ENCODE measurements at places on chromosomes 1 and 21.

- DNase-seq, result no peak
These were observed 324.3 kb downstream of the TGFB2 start for GRCh38 chr1:218669431-218669830.

- DNase-seq, result no peak
These were observed 46.6 kb upstream of the RGS2 start for GRCh38 chr1:192762265-192762664.

DNA sequence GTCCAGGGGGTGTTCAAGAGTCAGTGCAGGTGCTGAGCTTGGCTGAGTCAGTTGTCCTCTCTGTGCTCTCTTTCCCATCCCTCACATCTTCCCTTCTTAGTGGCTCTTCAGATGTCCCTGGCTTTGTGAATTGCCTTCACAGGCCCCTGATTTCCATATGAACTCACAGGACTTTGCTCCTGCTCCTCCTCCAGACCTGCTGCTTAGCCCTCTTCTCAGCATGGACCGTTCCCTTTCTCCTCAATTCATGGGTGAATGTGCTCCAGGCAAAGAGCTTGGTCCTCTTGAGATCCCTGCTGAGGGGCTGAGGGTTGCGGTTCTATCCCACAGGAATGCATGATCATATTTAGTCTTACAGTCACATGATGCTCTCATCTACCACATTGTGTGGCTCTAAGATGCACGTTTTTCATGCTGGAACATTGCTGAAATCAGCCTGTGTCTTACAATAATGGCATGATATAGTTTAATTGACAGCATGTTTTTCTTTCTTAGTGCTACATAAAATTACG is 30.5 kb downstream of the CACNA1E start:
- DNase-seq, result no peak

DNA sequence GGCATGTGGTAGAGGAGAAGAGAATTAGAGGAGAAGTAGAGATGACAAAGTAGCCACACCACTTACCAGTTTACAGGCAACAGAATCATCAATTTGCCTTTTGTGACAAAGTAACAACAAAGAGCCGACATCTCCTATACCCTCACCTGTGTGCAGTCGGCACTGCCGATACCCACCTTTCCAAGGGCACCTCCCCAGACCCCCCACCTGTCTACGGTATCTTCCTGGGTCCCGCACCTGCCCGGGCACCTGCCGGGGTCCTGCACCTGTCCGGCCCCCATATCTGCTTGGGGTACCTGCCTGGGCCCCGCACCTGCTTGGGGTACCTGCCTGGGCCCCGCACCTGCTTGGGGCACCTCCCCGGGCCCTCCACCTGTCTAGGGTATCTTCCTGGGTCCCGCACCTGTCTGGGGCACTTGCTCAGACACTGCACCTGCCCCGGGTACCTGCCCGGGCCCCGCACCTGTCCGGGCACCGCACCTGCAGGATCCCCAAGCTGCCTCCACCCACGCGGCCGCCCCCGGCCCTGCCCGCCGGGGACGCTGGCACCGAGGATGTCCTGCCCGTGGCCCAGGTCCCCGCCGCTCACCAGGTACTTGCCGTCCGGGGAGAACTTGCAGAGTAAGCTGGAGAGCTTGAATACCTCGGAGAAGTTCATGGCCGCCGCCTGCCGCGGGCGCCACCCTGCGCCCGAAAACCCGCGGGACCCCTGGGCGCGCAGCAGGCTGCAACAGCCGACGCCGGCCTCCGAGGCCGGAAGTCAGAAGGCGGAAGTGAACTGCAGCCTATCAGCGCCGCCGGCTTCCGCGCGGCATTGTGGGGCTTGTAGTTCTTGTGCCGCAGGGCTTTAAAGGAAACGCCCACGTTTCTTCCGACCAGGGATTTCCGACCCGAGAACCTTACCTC is at the start of gene WRAP73:
WRAP73 (minus strand) TSS at position 762 of the 906 bp plus-strand sequence; CDS start at position 658, 104 bp downstream.
- peak; percentile 95 for DNase-seq

GRCh38 chr1:5613900-5614299 is 378.3 kb downstream of the NPHP4 start:
- DNase-seq, result no peak

GRCh38 chr21:37700641-37701202 is 215.5 kb downstream of the KCNJ6 start:
- DNase-seq, result peak; percentile 90

GRCh38 chr1:96688767-96689166 is 32.8 kb upstream of the PTBP2 start:
- no peak for DNase-seq

- peak; percentile 5 for DNase-seq
These were observed 34.8 kb downstream of the CASZ1 start for GRCh38 chr1:10761503-10762152.

- DNase-seq, result no peak
These were observed 12.9 kb downstream of the ATP1B1 start for GRCh38 chr1:169119405-169119804.

DNA sequence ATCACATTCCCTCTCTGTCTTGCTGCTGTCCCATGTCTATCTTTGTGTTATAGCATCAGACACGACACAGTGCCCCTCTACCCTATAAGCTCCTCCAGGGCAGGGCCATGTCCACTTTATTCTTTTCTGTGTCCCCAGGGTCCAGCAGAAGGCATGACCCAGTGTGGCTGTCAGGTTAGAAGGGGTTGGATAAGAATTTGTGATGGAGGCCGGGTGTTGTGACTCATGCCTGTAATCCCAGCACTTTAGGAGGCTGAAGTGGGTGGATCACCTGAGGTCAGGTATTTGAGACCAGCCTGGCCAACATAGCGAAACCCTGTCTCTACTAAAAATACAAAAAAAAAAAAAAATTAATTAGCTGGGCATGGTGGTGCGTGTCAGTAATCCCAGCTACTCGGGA is 26.3 kb upstream of the RNF19B start:
- DNase-seq, result no peak

DNA sequence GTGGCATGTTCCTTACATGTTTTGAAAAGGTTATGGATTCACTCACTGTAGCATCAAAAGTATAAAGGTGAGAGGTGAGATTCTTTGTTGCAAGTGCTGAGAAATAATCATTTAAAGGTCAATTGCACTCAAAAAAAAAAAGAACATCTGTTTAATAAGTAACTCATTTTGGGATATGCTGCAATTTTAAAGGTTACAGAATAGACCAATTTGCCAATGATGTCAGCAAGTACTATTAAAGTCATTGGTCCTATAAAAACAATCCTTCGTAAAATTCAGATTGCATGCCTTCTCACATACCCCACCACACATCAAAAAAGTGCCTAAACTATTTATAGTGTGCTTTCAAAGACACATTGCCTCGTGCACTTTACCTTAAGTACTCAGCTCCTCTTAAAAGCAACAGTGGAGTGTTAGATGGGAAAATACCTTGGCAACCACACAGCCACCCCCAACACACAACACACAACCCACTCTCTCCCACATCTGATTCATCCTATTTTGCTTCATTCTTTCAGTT is 218.2 kb upstream of the ADGRL2 start:
- no peak for DNase-seq

DNA sequence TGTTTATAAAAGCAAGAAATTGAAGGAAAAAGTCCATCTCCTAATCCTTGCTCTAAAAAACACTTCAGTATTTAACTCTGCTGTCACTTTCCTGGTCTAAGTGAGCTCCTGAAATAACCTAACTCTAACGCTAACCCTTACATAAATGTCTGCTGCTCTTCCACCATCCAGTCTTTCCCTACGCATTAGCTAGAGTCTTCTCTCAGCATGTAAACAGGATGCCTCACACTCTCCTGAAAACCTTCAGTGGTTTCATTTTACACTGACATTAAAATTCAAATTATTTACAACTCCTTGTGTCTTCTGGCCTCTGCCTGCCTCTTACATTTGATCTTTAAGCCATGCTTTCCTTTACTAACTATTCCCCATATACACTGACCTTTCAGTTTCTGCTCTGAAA is 697.6 kb upstream of the CXADR start:
- DNase-seq, result no peak

DNA sequence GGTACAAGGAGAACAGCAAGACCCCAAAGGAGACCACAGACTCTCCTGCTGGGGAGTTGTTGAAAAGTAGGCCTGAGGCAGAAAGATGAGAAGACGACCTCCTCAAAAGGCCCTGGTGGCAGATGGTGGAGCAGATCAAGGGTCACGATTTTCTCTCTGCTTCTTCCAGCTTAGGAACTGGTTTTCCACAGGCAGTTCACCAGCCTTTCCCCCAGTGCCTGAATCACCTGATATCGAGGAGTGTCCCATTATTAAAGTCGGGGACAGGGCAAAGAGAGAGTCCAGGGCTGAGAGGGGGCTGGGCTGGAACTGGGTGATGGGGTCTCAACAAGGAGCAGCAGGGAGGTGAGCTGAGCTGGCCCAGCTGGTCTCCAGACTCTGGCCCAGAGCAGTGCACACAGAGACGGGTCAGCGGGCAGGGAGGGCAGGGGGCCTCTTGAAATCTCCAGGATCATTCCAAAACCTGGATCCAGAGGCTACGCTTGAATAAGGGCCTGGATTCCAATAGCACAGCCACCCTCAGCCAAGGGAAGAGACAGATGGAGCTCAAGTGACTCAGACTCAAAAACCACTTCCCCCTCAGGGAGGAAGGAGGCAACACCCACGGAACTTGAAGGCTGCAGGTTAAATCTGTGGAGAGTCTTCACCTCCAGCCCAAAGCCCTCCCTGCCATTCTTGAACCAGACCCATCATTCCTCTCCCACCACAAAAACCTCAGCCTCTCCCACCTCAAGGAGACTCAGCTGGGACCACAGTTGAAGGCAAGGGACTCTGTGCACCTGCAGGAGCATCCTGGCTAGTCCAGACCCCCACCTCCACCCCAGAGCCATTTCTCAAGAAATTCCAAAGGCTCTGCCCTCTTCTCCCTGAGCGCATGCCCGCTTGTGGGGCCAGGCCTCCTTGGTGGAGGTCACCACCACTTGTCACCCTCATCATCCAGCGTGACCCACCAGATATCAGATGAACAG is at the start of gene S100A5:
S100A5 (minus strand) TSS at position 541 of the 968 bp plus-strand sequence. CDS start 743 bp downstream, outside the sequence.
- no peak for DNase-seq

GRCh38 chr1:70754701-70755100 is 292.9 kb downstream of the PTGER3 start:
- DNase-seq, result no peak

DNA sequence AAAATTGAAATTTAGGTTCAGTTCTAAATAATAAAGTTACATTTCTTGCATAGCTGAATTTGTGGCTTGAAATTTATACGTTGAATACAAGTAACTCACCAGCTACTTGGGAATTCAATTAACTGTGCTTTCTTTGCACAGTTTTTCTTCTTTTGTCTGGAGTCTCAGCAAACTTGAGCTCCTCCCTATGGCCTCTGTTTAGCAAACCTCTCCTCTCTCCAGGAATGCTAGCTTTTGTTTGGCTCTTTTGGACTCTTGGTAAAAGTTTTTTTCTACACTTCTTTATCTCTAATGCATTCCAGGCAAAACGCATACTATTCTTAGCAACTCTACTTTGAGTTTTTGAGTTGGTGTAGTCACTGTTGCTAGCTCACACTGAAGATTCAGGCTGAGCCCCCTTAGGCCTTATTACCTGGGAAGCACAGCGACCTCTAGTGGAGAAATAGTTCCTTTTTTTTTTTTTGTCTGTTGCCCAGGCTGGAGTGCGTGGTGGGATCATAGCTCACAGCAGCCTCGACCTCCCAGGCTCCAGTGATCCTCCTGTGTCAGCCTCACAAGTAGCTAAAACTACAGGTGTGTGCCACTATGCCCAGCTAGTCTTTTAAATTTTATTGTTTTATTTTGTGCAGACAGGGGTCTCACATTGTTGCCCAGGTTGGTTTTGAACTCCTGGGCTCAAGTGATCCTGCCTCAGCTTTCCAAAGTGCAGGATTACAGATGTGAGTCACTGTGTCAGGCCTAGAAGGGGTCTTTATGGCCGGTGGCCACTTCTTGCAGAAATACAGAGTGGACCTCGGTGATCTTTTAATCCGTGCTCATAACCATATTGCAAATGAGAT is 61.7 kb downstream of the CASQ2 start:
- peak; percentile 57 for DNase-seq

- DNase-seq, result no peak
These were observed 778.1 kb upstream of the TMPRSS15 start for GRCh38 chr21:19181604-19182140.

GRCh38 chr1:151534662-151535278 is 5.3 kb upstream of the TUFT1 start:
- peak; percentile 70 for DNase-seq

- no peak for DNase-seq
These were observed 114.1 kb downstream of the LHX4 start for GRCh38 chr1:180343921-180344769.

GRCh38 chr1:153428791-153429190 is 12.5 kb downstream of the S100A7A start:
- DNase-seq, result no peak

GRCh38 chr1:202659541-202659940 is 50.7 kb downstream of the SYT2 start:
- no peak for DNase-seq

GRCh38 chr1:56496821-56497772 is 82.3 kb downstream of the PLPP3 start:
- no peak for DNase-seq

DNA sequence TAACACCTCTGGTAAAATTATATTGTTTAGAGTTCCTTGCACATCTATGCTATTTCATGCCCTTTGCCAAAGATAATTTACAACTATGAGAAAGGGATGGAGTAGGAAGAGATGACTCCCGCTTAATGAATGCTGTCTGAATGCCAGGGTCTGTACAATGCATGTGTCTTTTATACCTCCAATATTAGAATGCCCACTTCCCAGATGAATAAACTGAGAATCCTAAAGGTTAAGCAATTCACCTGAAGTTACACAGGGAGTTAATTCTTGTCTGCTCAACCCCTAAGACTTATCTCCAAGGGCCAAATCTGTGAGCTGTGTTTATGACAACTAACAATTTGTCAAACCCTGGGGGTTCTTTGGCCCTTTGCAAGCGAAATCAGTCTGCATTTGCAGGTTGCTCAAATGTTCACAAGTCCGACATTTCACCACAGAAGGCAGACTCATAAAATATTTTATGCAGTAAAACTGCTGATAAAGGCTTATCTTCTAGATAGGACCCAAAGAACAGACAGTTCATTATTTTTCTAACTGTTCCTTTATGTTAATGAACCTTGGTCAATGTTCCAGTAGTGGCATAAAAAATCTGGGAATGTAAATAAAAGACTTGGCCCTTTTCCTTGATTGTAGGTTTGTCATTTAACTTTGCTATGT is 50.2 kb upstream of the ATP1A1 start:
- DNase-seq, result no peak

DNA sequence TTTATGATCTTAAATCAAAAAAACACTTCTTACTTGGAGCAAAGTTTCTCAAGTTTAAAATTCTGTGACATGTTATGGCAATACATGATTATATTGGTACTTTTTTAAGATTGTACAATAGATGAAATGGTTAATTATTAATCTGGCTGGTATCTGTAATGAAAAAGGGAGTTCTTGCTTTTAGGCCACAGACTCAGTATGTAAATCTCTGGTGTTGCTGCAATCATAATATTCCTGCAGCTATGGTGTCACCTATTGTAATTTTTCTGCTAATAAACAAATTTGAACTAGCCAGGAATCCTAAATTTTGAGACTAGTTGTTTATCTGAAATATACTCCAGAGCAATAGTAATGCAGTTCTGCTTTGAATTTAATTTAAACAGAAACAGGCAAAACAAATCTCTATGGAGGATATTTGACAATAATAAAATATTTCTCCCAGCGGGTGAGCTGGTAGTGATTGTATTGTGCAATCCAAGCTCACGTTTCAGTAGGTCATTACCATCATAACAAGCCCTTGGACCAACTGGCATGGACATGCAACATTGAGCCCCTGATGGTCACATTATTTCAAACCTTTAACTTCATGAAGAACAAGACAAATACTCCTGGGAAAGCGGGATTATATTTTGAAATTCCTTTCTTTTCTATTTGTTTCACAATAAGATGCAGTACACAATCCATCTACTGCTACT is 77.2 kb upstream of the USH2A start:
- DNase-seq, result no peak
